A549 treated with GW870086 at 1 μM for 4 hours (cell line): ENCODE measurements at places on chromosomes 3 and 15. TPM values are rescaled to one million over a fixed set of nuclear protein-coding genes. Genes with fewer than 3 reads are reported as not detected.

The UTS2B gene
- not detected in 5 replicates for total RNA-seq

The CX3CR1 gene
- 0.03 to 0.08 TPM (median 0.05 TPM) in 3 of 5 replicates, not detected in the others for total RNA-seq

The ALPK3 gene
- total RNA-seq = 0.03 to 0.48 TPM (median 0.32 TPM) in 5 replicates

The NDN gene
- total RNA-seq = 0.07 to 0.10 TPM (median 0.10 TPM) in 3 of 5 replicates, not detected in the others

The B3GALNT1 gene
- total RNA-seq = 0.08 to 0.28 TPM (median 0.15 TPM) in 4 of 5 replicates, not detected in the other

The ZNF710 gene
- total RNA-seq = 11.5 to 15.5 TPM (median 14.3 TPM) in 5 replicates

The CCDC39 gene
- total RNA-seq = 0.17 TPM in 1 of 5 replicates, not detected in the others

The MEX3B gene
- 2.8 to 5.2 TPM (median 4.8 TPM) in 5 replicates for total RNA-seq

The LTK gene
- 0.03 to 0.43 TPM (median 0.10 TPM) in 4 of 5 replicates, not detected in the other for total RNA-seq

The A4GNT gene
- total RNA-seq = not detected in 5 replicates

The CCDC51 gene
- 25.3 to 29.7 TPM (median 26.2 TPM) in 5 replicates for total RNA-seq
